ENCODE measurements at places on chromosomes 3 and 15.

DNA sequence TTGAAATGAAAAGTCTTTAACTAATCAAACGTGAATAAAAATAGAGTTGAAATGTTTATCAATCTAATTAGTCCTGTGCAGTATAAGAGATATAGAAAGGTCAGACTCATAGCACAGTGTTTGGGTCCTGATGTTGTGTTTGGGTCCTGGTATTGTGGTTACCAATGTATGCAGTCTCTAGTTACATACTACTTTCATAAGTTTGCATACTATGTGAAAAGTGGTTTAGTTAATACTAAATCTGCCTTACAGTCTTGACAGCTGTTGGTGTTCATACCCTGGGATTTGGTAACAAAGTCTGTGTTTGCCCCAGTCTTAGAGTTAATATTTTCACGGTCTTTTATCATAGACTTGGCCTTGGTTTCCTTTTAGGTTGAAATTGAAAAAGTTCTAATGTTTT lies 41.7 kb downstream of the KIF15 start:
- DNase-seq = no peak

GRCh38 chr3:4596612-4597011 lies 103.5 kb downstream of the ITPR1 start:
- DNase-seq = no peak

- no peak for DNase-seq
Observed at GRCh38 chr15:40906991-40907802, 12.9 kb downstream of the VPS18 start.

- no peak for DNase-seq
Observed at GRCh38 chr3:50155891-50156290, 767 bp downstream of the SEMA3F start.

- no peak for DNase-seq
Observed at GRCh38 chr3:101102678-101103296, 109.6 kb upstream of the ABI3BP start.

DNA sequence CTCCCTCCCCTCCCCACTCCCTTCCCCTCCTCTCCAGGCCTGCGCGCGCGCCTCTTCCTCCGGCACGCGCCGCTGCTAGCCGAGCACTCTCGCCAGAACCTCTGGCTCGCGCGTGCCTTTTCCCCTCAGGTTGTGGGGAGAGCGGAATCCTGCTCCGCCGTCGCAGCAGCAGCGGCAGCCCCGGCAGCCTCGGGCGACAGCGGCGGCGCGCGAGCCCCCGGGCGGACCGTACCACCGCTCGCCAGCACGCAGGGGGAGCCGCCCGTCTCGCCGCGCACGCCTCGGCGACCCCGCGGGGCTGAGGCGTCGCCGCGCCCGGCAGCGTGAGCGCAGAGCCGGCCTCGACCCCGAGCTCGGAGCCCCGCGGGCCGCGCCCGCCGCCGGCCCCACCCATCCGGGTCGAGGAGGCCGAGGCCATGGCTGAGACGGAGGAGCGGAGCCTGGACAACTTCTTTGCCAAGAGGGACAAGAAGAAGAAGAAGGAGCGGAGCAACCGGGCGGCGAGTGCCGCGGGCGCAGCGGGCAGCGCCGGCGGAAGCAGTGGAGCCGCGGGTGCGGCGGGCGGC lies at the start of gene CDV3:
Gene CDV3, plus strand, starts transcription at position 58 of the 566 bp plus-strand sequence. Its CDS starts 359 bp downstream, at position 417.
- DNase-seq = no peak

DNA sequence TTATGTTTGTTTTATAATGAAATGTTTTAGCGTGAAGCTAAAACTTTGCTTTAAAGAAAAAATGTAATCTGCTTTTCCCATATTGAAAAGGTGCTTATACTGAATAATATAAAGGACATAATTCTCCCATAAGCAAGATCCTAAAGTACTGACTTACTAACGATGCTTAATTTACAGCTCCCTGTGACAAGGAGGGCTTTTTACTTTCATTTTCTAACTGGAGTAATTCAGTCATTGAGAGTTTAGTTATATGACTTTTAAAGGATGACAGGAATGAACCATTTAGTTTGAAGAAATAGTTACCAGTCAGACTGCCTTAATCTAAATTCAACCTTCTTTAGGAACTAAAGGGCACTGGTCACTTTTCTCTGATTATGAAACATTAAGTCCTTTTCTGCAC lies 19.3 kb upstream of the ZPLD1 start:
- DNase-seq = no peak

- no peak for DNase-seq
Observed at GRCh38 chr3:168139947-168140346, 44.2 kb upstream of the GOLIM4 start.

GRCh38 chr15:51493892-51494291 lies 128.7 kb downstream of the DMXL2 start:
- no peak for DNase-seq

GRCh38 chr3:194824701-194825111 lies 139.0 kb downstream of the FAM43A start:
- DNase-seq = no peak

- peak; percentile 45 for DNase-seq
Observed at GRCh38 chr3:30693470-30694120, 87.2 kb downstream of the TGFBR2 start.

GRCh38 chr15:51688863-51689262 lies 7.6 kb downstream of the SCG3 start:
- DNase-seq = no peak

- DNase-seq = no peak
Observed at GRCh38 chr3:129610276-129610675, 3.8 kb upstream of the PLXND1 start.

- no peak for DNase-seq
Observed at GRCh38 chr15:94723801-94724200, 492.4 kb downstream of the MCTP2 start.

DNA sequence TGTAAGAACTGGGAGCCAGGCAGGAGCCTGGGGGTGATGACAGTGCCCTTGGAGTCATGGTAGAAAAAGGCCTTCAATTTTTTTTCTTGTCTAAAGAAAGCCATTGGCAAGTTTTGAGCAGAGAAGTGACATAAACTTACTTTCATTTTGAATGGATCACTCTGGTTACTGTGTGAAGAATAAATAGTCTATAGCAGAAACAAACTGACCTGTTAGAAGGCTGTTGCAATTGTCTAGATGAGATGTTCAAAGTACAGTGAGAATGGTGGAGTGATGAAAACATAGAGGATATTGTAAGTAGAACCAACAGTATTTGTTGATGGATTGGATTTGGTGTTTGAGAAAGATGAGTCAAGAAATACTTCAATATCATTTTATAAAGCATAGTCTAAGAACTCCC lies 439.9 kb downstream of the TBL1XR1 start:
- DNase-seq = no peak

DNA sequence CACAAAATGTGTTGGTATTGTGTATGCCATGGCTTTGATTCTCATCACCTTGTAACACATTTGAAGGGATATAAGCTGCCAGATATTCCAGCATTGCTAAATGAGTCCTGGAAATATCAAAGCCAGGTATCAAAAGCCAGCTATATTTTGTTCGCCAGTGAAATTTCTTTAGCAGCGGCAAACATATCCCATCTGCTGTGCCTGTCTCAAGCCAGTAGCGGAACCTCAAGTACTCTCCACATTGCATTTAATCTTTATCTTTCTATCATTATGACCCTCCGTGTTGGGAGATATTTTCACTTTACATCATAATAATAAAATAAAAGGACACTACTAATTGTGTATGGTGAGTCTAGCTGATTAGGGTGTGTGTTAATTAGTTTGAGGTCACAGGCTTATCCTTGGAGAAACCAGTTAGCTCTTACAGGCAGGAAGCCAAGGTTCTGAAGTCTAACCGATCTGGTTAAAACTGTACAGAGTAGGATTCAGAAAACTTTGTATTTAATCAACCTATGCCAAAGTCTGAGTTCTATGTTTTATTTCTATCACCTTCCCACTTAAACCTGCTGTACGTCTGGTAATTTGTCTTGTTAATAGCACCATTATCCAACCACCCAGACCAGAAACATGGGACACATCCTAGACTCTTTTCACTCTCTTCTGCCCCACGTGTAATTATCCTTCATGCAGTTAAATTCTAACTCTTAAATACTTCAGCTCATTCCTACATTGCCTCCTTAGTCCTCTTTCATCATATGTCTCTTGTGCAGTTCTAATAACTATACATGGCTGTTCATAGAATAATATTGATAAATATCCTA lies 14.5 kb downstream of the TIPARP start:
- DNase-seq = no peak

DNA sequence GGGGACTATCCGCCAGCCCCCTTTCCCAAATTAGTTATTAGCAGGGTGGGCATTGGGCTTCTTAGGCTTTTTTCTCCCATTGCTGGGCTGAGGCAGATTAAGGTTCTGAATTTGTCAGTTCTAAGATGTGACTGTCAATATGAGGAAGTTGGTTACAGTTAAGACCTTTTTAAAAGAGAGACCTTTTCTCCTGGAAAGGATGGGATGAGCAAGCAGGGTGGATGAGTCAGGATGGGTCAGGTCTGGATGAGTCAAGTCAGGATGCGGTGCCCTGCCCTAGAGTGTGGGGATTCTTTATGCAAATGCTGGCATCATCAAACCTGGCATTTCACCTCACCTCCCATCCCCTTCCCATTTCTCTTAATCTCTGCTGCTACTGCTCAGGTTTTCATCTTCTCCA lies 1.9 kb downstream of the AEN start:
- no peak for DNase-seq
